ENCODE measurements at places on chromosomes 5 and 9.

GRCh38 chr5:87944553-87945285, 323.9 kb downstream of the TMEM161B start:
- ATAC-seq, result no peak

GRCh38 chr5:83924891-83925290, 204.2 kb upstream of the HAPLN1 start:
- ATAC-seq, result peak; percentile 41

GRCh38 chr5:172096207-172096940, 89.9 kb upstream of the FBXW11 start:
- no peak for ATAC-seq

- ATAC-seq, result peak; percentile 52
Measured at GRCh38 chr5:55481293-55481855, 53.4 kb downstream of the PLPP1 start.

GRCh38 chr5:7668627-7669026, 182.3 kb downstream of the CFAP90 start:
- ATAC-seq, result no peak

- no peak for ATAC-seq
Measured at GRCh38 chr9:107644733-107645463, 155.3 kb upstream of the KLF4 start.

- ATAC-seq, result peak; percentile 92
Measured at GRCh38 chr5:170623576-170624181, 119.9 kb downstream of the KCNIP1 start.

DNA sequence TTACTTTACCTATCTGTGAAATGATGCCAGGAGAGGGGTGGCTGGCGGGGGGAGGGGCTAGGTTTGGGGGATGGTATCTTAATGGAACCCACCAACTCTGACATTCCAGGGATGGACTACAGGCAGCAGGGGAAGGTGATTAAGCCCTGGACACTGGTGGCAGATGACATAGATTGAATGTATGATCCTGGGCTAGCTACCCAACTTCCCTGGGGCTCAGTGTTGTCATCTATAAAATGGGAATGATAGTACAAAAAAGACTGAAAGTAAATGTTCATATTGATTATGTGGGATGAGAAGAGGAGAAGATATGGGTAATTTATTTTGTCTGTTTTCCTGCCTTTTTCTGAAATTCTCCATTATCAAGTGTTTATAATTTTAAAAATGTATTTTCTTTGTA, 6.2 kb downstream of the CORO2A start:
- no peak for ATAC-seq

DNA sequence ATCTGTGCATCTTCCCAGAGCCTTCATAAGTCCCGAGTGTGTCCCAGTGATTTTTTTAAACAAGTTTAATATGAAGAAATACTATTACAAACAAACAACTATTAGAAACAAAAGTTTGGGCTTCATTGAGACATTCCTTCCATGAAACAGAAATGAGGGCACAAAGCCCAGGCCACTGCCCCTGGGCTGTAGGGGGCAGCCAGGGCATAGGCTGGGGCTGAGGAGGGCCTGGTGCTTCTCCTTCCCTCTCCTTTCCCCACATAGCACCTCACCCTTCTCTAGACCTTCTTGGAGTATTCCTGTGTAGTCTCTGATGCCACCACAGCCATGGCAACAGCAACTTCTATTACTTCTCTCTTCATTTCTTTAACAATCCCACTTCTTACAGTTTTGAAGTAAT, 348.2 kb downstream of the IRX2 start:
- ATAC-seq, result no peak

DNA sequence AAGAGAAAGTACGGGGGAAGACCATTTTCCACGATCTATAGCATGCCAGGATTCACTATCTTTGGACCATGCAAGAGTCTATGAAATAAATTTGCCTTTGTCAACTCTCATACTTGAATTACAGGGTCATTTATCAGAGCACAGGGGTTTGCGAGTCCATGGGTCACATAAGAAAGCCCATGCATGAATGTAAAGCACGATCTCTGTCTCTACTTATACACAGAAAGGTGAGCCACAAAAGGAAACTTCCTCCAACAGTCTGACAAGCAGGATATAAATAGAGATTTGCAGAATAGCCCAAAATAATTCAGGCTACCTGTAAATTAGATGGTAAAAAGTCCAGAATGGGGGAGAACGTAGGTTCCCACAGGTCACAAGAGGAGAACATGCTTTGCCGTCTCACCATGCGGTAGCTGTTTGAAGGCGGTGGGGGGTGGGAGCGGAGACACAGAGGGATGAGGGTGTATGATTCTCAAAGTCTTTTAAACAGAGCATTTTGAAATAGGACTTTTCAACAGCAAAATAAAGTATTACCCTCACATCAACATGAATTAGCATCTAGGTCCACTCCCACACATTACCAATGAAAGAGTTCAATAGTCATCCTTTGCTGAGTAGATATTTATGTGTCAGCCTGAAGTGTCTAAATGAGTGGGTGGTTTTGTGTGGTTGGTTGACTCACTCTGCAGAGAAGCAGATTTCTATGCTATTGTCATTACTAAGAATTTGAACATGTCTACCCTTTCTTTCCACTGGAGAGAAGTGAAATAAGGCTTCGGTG, 279.7 kb downstream of the EBF1 start:
- no peak for ATAC-seq

DNA sequence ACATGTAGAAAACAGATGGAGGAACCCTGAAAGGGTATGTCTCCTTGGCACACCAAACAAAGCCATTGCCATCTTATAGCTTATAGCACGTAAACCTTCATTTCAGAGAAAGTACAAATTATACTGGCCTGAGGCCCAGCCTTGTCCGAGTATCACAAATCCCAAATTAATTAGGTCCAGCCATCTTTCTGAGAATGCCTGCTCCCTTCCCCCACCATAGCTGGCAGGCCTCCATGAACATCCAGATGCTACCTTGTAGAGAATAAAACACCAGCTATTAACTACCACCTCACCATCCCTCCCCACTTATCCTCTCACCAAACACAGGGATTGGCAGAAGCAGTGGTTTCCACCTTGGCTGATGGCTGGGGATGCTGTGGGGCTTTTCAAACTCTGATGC, 224.0 kb downstream of the SPOCK1 start:
- no peak for ATAC-seq

DNA sequence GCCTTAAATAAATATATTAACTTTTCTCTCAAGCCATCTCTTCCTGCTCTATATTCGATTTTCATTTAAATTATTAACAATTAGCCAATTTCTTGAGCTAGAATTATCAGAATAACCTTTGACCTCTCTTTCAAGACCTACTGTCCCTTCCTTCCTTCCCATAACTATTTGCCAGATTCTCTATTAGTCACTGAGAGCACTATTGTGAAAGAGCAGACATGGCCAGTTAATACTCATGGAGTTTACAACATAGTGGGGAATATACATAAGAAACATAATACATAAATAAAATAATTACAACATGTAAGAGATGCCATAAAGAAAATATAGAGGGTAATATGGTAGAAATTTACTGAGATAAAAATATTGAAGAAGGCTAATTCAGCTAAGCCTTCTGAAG, 72.1 kb upstream of the CHD1 start:
- ATAC-seq, result no peak

GRCh38 chr5:138033386-138033808, 518 bp upstream of the FAM13B start:
- ATAC-seq, result peak; percentile 13

DNA sequence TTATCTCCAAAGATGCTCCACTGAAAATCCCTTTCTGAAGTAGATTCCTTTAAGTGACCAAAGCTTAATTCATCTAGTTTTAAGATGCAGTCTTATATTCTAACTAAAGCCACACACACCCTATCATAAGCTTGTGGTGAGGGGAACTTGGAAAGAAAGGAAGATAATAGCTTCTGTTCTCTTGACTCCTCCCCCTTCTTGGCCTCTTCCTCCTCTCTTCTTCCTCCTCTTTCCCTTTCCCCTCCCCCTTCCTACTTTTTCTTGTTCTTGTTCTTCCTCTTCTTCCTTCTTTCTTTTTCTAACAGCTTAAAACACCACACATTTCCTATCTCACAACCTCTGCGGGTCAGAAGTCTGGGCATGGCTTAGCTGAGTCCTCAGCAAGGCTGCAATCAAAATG, 23.5 kb downstream of the IL7R start:
- ATAC-seq, result no peak

DNA sequence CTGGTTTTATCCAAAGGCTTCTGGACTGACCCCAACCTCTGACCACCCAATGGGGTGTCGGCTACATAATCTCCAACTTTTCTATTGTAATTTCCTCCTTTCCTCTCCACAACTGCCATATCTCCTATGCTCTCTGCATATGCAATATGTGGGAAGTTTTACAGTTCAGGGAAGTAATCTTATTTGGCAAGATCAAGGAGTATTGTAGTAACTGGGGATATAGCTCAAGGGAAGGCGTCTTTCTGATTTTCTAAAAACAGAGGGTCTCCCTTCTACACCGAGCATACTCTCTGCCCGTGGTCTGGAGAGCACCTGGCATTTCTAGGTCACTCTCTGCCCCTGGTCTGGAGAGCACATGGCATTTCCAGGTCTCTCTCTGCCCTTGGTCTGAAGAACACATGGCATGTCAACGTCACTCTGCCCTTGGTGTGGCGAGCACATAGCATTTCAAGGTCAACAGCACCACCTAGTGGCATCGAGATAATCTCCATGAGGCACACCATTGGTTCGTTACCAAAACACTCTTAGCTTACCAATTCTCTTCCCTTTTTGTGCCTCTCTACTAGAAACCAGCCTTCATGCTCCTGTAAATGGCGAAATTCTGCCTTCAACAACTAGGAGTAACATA, 616.4 kb upstream of the NUDT12 start:
- ATAC-seq, result peak; percentile 22

DNA sequence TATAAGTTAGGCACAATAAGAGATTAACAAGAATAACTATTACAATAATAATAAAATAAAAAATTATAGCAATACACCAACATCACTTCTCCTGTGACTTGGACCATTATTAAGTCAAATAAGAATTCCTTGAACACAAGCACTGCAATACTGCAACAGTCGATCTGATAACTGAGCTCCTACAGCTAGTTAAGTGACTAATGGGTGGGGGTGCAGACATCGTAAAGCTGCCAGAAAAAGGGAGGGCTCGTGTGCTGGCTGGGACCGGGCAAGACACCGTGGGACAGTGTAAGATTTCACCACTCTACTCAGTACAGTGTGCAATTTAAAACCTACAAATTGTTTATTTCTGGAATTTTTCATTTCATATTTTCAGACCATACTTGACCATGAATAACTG, 78.8 kb downstream of the SNX24 start:
- ATAC-seq, result no peak

- no peak for ATAC-seq
Measured at GRCh38 chr5:90792725-90793124, 234.1 kb downstream of the ADGRV1 start.

DNA sequence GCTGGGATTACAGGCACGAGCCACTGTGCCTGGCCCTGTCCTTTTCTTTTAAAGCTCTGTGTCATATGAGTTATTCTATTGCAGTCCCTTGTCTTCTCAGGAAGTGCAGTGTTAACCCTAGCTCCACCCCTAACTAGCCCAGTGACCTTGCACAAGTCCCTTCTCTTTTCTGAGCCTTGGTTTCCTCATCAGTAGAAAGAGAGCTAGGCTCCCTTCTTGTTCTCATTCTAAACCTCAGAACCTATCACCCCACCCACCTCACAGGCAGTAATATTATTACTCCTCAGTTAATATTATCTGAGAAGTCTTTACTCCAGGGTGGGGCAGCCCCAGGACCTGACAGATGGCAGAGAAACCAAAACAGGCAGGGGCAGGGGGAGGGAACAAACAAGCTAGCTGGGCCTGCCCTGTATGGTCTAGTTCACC, 7.2 kb downstream of the CYFIP2 start:
- ATAC-seq, result no peak

GRCh38 chr9:112084907-112085306, 90.2 kb downstream of the SUSD1 start:
- ATAC-seq, result no peak

DNA sequence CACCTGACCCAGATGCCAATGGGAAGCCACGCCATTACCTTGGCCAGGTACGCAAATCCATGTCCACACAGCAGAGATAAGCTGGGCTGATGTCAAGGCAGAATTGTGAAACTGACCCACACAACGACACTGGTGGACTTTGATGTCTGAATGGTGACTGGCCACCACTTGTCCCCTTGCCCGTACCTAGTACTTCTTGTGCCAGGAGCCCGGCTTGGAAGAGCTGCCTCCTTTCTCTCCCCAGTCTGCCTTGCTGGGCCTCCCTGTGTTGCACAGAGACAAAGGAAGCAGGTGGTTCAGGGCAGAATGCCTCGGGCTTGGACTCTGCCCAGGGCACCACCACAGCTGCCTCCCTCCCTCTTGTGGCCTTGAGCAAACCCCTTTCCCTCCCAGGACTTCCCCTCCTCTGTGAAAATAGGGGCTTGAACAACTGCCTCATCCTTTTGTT, 23.3 kb downstream of the PTGES2 start:
- no peak for ATAC-seq

DNA sequence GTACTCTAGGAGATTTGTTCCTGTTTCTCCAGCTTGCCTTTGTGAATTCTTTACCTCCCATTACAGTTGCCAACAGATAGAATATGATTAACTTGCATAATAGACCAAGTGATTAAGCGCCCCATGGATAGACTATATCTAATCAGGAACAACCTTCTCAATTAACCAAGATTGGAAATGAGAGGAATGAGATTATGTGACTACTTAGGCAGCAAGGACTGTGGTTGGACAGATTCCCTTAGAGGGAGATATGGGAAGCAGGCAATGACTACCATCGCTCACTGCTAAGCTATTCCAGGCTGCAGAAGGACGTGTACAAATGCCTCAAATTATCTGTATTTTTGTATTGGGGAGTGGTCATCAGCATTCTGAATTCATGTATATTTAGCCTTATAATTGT, 278.1 kb upstream of the DAB2 start:
- no peak for ATAC-seq

GRCh38 chr5:149638136-149638535, 56.8 kb downstream of the ARHGEF37 start:
- ATAC-seq, result no peak

- no peak for ATAC-seq
Measured at GRCh38 chr9:5842929-5843793, 10.2 kb upstream of the ERMP1 start.

DNA sequence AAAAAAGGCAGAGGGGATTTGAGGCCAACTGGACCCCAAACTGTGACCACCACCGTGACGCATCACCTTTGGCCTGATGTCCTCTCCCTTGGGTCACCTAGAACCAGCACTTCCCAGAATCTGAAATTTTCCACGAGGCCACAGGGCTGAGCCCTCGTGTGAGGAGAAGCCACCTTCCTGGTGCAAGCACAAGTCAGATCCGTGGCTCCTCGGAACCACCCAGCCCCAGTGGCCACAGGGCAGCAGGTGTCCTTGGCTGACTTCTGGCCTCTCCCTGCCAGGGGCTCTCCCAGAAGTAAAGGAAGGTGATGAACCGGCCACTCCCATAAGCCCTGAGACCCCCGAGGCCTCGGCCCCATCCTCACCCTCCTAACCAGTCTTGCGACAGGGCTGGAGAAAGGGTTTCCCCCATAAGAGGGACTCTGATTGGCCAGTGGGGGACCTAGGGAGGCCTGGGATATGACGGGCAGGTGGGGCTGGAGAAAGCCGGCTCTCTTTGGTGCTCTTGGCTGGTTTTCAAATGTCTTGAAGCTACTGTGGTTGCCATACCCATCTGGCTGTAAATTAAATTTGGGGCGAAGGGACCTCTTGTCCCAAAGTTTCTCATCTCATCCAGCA, 20.9 kb upstream of the HMCN2 start:
- ATAC-seq, result no peak
